ENCODE measurements at places on chromosomes 16 and 17.

GRCh38 chr17:13888056-13888609 lies 181.2 kb upstream of the COX10 start:
- peak; percentile 34 for DNase-seq

GRCh38 chr17:2400474-2400866 lies 390 bp downstream of the MNT start:
- no peak for DNase-seq

DNA sequence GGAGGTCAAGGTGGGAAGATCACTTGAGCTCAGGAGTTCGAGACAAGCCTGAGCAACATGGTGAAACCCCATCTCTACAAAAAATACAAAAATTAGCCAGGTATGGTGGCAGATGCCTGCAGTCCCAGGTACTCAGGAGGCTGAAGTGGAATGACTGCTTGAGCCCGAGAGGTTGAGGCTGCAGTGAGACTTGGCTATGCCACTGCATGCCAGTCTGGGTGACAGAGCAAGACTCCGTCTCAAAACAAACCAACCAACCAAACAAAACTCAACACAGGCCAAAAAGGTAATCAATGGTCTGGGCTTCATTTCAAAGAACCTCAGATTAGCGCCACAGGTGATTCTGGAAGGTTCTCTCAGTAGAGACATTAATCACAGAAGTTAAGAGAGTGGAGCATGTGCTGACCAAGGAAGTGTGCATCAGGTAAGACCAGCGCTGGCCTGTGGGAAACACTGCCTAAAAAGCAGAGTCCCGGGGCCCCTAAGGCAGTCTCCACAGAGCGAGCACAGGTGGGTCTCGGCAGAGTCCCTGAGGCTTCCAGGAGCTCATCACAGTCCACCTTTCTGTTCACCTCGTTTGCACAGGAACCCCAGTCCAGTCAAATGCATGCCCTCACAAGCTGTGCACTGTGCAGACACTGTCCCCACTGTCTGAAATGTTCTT lies 71.5 kb upstream of the TRAP1 start:
- DNase-seq = no peak

GRCh38 chr16:75070012-75070841 lies 46.4 kb downstream of the LDHD start:
- DNase-seq = peak; percentile 37
